ENCODE measurements at places on chromosomes 11 and 22.

GRCh38 chr11:42255906-42256305 is 796.5 kb upstream of the LRRC4C start:
- no peak for DNase-seq

- no peak for DNase-seq
Measured at GRCh38 chr11:133525976-133526375, 6.3 kb downstream of the OPCML start.

- DNase-seq: no peak
Measured at GRCh38 chr11:84902445-84902844, 724.7 kb downstream of the DLG2 start.

GRCh38 chr22:50034126-50035081 is 21.8 kb upstream of the IL17REL start:
- no peak for DNase-seq

- DNase-seq: no peak
Measured at GRCh38 chr22:21992593-21993237, 10.1 kb upstream of the TOP3B start.

GRCh38 chr11:69301081-69301454 is 7.1 kb downstream of the MYEOV start:
- DNase-seq: no peak

- DNase-seq: no peak
Measured at GRCh38 chr11:66465373-66466224, 1.1 kb upstream of the PELI3 start.

GRCh38 chr11:9596926-9597464 is 23.5 kb downstream of the WEE1 start:
- DNase-seq: no peak

GRCh38 chr11:116962108-116962507 is 124.7 kb upstream of the APOA1 start:
- no peak for DNase-seq

DNA sequence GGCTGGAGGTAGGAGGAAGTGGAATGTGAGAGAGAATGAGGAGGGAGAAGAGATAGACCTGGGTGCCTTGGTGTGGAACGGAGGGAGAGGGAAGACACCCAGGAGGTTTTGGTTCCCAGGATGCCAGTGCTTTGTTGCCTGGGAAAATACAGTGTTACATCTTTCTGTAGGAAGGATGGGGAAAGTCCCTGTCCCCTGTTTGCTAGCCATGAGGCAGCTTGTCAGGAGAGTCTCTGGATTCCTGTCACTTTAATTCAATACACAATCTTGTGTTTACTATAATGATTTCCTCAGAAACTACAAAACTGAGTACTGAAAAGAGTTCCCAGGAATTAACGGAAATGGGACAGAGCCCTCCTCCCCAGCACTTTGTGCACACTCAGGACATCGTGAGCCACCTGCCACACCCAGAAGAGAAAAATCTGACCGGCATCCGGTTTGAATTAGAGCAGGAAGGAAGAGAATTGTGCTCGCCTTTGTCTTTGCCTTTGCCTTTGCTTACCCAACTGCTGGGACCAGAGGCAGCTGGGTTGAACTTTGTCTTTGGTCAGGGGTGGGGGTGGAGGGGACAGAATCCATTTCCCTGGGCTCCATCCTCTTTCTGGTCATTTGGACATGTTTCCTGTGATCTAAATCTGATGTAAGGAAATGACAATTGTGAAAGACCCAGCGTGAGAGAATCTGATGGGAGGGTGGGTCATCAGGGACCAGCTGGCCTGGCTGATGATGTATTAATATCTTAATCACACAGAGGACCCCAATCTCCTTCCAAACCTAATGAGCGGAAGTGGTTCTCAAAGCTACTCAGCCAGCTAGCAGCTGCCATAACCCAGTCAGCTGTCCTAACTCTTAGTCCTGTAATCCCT is 1.3 kb upstream of the LIMK2 start:
- DNase-seq: peak; percentile 82

DNA sequence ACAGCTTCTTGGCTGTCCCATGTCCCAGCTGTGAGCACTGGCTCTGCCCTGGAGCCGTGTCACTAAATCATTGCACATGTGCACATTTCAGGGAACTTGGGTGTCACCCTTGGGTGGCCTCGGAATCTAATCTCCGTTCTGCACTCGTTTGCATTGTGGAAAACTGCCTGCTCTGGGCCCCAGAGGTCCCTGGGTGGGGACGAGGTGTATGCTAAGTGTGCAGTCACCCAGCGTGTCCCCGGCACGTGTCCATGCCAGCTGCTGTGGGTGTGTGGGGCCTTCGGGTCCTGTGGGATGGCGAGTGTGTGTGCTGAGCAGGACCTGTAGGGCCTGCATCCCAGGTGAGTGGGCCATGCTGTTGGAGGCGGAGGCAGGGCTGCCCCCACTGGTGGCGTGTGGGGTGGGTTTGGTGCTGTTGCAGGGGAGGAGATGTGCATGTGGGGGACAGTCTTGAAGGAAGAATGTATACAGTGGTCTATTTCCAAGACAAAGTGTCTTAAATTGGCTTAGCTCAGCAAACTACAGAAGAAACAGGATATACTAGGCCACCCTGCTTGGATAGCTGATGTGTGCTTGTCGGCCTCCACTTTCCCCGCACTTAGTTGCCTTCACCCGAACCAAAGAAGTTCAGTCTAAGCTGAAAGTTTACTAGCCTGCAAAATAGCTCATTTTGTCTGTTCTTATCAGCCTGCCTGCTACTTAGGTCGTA is 14.6 kb downstream of the TANGO2 start:
- DNase-seq: no peak

- DNase-seq: no peak
Measured at GRCh38 chr11:76313271-76313670, 67.7 kb downstream of the THAP12 start.

DNA sequence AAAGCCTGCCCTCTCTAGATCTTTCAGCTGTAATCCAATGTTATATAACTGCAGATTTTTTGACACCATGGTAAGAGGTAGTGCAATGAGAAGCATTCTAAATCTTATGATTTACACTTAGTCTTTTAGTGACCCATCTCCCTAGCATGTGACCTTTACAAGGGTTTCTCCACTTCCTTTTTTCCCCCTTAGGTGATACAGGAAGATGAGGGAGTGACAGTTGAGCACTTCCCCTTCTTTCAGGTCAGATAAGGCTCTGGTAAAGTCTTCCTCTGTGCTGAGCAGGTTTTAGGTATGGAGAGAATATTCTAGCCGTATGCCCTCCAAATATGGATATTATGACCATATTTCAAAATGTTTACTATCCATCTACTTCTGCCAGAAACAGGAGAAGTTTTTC is 753.6 kb downstream of the JRKL start:
- no peak for DNase-seq

GRCh38 chr11:17720796-17721171 is 1.4 kb downstream of the MYOD1 start:
- no peak for DNase-seq

- DNase-seq: no peak
Measured at GRCh38 chr11:1036931-1037330, 413 bp upstream of the MUC6 start.

DNA sequence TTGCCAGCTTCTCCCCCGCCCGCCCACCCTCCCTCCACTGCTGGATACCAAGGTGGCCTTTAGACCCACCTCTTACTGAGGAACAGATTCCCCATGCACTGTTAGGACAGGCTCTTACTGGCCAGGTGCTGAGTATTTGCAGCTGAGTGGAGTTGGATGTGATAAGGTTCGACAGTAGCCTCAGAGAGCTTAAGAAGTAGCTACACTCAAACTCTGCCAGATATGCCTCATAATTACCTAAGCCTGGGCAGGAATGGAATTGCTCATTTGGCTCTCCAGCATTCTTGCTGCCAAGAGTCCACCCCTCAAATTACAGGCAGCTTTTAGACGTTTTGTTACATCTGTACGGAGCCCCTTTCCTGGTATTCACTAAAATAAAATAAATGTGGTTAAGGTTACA is 9.6 kb downstream of the FAM181B start:
- DNase-seq: no peak

GRCh38 chr11:67451658-67451976 is 912 bp downstream of the GPR152 start:
- DNase-seq: no peak

Measured in NCI-H524 treated with DMSO at 0.1 percent for 48 hours (cell line).